Peyer's patch (tissue), 4 donors: ENCODE measurements at places on chromosomes 4 and X. TPM values are rescaled to one million over a fixed set of nuclear protein-coding genes. Genes with fewer than 3 reads are reported as not detected.

Gene DIPK2B
- 7.3 TPM for total RNA-seq

Gene SATL1
- not detected for total RNA-seq

Gene FRMD7
- not detected for total RNA-seq

Gene UGT2A1
- total RNA-seq: not detected
